ENCODE measurements at places on chromosomes 7 and 10.

DNA sequence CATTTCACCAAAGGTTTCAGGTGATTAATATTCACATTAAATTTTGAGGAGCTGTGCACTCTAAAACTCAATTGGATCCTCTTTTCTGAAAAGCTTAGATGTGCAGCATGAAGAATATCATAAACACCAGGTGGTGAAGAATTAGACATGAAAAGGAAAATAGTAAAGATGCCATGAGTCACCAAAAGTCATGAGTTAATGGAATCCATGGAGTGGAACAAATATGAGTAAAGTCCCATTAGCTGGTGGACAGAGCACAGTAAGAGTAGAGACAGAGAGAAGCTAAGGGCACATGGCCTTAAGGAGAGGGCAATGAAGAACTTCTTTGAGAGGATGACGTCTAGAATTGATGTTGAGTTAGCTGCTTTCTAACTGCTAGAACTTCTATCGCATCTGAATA lies 271.6 kb downstream of the CSTF2T start:
- DNase-seq, result no peak

DNA sequence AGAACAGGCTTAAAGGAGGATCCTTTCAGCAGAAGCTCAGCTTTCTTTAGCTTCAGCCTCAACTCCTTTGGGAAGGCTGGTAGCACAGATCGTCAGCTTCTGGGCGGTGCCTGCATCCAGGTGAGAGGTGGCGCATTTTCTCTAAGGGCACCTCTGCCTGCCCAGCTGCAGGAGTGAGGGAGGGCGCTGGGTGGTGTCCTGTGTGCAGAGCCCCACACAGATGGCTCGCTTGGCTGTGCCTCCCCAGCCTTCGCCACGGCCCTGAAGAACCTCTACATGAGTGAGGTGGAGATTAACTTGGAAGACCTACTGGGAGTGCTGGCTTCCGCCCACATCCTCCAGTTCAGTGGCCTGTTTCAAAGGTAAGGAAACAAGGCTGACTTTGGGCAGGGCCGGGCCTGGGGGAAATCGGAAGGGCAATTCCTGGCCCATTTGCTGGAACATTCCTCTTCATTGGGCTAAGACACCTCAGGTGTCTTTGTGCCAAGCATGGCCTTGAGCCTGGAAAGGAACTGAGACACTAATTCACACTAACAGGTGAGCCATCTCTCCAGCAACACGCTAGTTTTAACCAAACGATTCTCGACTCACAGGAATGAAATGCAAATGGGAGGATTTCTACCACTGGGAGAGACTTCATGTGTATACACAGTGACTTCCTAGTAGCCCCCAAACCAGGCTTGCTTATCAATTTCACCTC lies 19.9 kb downstream of the BTBD16 start:
- no peak for DNase-seq

- no peak for DNase-seq
Measured at GRCh38 chr7:137862358-137862757, 15.6 kb upstream of the DGKI start.

- peak; percentile 48 for DNase-seq
Measured at GRCh38 chr10:22321156-22321923, 441 bp downstream of the BMI1 start.

DNA sequence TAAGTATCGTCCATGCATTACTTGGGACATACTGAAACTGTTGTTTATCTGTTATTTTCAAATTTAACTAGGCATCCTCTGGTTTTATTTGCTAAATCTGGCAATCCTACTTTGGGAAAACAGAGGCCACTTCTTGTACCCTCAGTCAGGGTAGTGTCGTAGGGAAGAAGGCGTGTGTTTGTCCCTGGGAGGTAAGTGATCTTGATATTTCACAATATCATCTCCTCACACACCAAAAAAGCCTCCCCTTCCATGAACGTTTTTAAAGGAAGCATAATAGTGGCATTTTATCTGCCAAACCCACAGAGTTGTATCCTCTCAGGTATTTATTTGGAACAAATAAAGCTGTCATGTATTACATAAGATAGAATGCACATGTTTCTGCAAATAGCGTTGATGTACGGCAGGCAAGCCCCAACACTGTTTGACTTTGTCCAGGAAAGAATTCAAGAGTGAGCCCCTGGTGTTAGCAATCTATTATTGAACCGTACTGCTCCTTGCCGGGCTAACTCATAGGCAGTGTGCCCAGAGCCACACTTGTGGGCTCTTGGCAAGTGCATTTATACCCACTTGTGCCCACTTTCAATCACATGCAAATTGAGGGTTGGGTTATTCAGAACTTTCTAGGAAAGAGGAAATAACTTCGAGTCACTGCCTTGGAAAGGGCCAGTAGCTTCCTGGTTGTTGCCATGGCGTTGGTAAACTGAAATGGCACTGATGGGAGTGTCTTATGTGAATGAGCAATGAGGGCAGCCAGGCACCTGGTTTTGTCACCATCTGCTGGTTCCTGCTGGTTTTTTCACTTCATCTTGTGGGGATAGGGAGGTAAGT lies 266.0 kb downstream of the USP6NL start:
- DNase-seq, result no peak

DNA sequence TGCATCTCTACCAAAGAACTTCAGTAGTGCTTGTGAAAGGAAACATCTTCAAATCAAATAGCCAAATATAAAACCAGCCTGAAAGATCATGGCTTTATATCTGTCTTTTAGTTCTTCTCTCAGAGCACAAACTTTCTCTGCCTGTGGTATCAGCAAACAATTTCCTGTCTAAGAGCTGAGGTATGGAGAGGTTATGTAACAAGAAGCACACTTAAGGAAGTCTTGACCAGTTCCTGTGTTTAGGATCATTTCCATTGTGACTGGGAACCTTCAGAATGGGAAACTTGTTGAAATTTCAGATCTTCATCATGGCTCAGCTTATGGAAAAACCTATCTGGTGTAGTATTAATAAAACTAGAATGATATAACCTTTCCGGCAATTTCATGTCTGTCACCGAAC lies 148.8 kb downstream of the MBL2 start:
- DNase-seq, result no peak
